ENCODE measurements at places on chromosomes 4 and X.

DNA sequence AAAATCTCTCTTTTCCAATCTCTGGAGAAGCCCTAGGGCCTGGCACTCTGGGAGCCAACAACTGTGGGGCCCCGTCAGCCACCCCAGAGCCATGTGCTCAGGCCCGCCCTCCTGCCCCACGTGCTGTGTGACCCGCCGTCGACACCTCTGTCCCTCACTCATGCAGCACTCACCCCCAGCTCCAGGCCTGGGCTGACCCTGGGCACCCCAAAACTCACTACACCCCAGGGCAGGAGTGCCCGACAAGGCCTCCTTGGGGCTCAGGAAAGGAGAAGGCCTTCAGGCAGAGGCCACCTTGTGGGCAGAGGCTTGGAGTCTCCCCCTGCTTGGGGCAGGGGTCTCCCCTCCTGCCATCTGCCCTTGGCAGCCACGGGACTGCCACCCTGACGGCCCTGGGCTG is 5.7 kb downstream of the MYL5 start:
- no peak for DNase-seq

DNA sequence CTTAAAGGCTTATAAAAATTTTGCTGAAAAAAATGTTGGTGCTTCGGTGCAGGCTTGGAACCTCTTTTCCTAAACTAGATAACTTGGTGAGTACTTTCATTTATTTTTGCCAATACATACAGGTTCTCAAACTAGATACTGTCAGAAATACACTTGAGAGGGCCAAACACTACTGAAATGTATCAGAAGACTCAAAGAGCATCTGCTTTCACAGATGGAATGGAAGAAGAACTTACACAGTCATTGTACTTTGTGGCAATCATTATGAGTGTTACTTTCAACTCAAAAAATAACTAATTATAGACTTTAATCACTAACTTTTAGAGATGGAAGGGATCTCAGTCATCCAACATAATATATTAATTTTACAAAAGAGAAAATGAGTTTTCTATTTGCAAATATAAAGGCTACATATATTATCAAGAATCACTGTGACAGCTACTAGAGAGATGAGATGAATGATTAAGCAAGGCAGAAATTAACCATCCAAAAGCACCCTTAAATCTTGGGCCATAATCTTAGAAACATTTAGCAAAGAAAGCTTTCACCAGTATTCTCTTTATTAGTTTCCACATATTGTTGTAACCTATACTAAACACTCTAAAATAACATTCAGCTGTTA is 1.0 kb downstream of the ENAM start:
- no peak for DNase-seq

DNA sequence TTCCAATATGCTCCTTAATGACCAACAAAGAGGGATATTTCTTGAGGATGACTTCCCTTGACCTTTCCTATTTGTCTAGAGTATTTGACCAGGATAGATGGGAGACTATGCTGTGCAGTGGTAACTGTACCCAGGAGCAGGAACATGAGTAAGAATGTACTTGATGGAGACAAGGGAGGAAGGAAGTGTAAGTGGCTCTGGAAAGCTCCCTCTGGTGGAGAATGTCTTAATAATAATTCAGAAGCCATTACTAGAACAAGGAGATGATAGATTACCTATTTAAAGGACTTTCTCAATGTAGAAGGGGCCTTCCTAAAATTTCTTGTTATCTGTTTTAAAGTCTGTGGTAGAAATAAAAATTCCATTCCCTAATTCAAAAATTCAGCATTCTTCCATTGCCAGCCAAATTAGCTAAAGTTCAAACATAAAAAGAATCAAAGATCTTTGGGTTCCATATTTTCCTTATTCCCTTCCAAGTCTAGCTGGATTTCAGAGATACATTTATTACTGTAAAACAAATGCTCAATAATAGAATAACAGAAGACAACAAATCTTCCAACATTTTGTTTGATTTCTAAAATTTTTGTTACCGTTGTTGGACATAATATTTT is 83.8 kb downstream of the GRID2 start:
- peak; percentile 8 for DNase-seq

GRCh38 chr4:183469285-183469684 is 24.8 kb downstream of the CDKN2AIP start:
- no peak for DNase-seq

- DNase-seq, result no peak
Measured at GRCh38 chr4:25863347-25863784, 578 bp upstream of the SEL1L3 start.
